Activated T-helper 1 cell treated with Interleukin-2 at 50 U/mL for 16 hours (primary cell): ENCODE measurements at places on chromosomes 1 and 21.

- DNase-seq: peak; percentile 5
These were observed 51.7 kb downstream of the SLC16A1 start for GRCh38 chr1:112904071-112904830.

- no peak for DNase-seq
These were observed 41.6 kb upstream of the PPIAL4F start for GRCh38 chr1:144551107-144551542.

DNA sequence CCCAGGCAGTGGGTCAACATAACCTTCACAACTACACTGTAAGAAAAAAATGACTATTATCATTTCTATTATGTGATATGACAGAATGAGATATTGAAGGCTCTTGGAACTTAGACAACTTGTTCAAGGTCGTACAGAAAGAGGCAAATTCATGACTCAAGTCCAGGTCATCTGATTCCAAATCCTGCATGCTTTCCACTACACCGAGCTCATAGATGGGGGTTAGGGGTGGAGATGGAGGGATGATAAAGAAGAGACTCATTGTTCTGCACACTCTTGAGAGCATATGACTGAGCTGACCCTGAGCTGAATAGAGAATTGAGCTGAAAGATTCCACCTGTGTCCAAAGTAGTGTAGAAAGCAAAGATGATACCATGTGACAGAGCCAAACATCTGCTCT is 2.8 kb downstream of the FCRL6 start:
- no peak for DNase-seq

DNA sequence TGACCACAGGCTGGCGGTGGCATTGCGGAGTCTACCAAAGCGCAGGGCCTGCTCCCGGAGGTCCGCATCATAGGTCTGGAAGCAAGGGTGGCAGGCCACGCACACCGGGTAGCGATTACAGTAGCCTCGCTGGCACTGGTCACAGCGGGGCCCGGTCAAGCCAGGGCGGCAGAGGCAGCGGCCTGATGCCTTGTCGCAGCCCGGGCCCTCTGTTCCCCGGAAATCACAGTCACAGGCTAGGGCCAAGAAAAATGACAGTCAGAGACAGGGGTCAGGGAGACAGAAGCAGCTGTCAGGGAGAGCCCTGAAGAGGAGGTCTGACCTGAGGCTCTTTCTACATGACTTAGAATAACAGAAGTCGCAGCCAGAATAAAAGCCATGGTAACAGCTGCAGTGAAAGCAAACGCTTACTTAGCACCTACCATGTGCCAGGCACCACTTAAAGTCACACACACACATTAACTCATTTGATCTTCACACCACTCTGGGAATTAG is 26.4 kb downstream of the LAMB3 start:
- DNase-seq: no peak

DNA sequence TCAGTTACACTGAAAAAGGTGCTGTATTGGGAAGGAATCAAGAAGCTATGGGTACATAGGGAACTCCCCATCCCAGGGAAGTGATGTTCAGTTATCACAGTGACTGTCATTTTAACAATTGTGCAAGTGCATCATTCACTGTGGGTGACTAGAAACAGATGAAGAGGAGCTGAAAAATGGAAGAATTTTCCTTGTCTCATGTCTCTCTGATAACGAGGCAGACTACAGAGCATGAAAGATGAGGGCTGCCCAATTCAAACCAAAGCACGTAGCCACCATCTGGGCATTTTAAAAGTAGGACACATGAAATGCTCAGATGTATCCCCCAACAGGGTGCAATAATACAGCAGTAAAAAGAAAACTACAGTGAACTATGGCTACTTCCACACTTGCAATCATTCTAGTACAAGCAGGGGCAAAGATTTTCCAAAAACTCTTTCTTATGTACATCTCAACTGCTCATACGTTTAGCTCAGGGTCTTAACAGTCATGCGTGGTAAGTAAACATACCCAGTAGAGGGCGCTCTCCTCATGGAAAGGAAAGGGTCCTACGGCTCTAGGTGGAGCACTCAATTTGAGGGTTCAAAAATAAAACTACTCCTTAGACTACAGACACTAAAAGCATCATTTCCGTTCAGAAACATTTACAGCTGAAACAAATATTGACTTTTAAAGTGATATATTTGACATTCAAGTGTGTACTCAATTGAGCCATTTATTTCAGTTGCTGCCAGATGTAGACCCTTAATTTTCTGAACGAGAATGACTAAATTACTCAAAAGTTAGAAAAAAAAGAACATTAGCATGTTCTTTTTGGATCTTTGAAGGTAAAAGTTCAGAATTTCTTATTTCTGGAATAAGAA is 143.2 kb downstream of the KCTD3 start:
- no peak for DNase-seq

- no peak for DNase-seq
These were observed 171.9 kb upstream of the USP25 start for GRCh38 chr21:15557925-15558324.

GRCh38 chr1:37100310-37100709 is 66.0 kb upstream of the GRIK3 start:
- DNase-seq: no peak
